GM12892 (cell line): ENCODE measurements at places on chromosomes 16 and 17.

GRCh38 chr17:410543-411401 is 58.2 kb upstream of the RPH3AL start:
- no peak for DNase-seq

DNA sequence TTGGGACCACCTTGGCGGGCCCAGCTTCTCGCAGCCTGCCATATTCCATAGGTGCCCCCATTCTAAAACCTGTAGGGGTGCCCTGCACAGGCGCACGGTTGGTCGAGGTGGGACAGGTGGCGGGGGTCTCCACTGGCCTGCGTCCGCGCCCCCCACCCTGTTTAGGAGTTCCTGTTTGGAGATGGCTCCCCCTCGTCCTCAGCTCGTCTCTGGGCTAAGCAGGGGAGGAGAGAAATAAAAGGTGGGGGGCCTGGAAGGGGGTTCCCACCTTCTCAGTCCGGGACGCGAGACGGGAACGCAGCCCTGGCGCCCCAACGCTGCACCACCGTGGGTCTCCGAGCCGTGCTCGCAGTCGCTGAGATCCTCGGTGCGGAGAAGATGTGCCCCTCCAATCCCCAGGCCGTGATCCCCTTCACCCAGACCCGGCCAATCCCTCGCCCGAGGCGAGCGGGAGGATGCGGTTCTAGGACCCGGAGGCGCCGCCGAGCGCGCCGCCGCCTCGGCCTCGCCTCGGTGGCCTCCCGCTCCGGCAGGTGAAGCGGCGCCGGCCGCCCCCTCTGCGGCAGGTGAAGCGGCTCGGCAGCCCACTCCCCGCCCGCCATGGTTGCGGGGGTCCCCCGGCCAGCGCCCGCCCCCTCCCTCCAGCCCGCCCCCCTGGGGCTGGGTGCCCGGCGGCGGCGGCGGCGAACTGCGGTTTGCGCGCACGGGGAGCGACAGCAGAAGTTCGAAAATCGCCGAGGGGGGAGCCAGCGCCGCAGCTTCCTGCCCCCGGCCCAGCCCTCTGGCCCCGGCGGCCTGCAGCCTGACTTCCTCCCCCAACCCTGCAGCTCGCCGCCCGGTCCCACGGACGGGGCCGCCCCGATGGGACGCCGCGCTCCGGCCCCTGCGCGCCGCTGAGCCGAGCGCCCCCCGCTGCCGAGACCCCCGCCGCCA is at the start of gene FMNL1:
Gene FMNL1, plus strand, starts transcription at position 805 of the 933 bp plus-strand sequence. CDS start 240 bp downstream, outside the sequence.
- DNase-seq: peak; percentile 63

DNA sequence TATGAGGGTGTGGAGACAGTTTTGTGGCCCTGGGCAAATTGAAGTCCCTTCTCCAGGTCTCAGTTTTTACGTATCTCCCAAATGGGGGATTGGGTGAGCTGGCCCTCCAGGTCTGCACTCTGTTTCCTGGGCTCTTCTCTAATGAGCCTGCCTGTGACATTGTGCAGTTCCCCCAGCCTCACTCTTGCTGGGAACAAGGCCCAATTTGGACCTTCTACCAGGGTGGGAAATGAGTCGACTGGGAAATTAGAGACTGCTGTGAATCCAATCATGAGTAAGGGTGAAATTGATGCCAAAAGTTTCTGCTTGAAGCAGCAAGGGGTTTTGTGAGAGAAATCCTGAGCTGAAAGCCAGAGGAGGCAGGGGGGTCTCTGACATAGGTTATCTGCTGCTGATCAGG is 71.5 kb upstream of the KSR1 start:
- no peak for DNase-seq

- DNase-seq: no peak
Observed at GRCh38 chr17:67557052-67557845, 160.5 kb upstream of the NOL11 start.

DNA sequence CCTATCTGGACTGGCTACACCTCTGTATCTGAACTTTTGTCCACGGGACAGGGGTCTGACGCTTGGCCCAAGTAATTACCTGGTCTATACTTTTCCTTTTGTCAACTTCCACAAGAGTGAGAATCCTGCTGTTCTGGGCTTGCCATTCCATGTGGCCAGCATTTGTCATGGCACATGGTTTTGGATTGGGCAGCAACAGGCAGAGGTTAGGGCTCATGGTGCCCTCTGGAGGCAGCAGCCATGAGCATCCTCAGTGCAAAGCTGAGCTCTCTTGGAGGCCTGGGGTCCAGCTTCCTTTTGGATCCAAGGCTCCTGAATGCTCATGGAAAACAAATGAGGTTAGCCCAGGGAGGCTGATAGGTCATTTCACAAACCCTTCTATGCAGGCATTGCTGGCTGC is 7.5 kb upstream of the EDC4 start:
- no peak for DNase-seq

DNA sequence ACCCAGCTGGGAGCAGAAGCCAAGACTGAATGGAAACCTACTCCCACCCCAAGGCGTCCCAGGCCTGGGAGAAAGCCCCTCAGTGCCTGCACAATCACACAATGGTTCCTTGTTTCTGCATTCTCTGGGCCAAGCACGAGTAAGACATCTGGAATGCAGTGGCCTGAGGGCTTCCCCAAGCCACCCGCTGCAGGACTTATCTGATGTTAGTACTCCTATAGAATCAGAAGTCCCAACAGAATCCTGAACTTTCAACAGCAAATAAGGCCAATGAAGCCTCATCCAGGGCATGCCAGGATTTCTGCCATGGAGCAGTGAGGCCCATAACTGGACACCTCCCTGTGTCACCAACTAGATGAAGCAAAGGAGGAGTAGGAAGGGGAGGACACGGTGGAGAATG is 28.6 kb downstream of the MYO18A start:
- DNase-seq: no peak

DNA sequence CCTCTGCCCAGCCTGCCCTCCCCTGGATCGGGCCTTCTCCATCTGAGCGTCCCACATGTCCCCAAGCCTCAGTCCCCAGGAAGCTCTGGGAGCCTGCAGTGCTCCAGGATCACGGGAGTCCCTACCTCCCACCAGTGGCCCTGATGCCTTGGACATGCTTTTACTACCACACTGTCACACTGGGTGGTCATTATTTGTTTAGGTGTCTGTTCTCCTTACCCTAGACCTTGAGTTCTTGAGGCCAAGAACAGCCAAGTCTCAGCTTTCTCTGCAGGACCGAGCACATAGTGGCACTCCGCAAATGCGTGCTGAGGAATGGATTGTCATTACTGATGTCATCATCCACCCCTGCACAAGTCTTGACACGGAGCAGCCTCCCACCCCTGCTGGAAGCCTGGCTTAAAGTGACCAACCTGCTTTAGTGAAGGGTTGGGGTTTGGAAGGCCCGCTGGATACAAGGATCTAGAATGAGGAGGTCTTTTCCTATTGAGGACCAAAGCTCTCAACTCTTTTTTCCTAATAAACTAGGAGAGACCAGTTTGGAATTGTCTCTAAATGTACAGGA is 132.9 kb upstream of the CRHR1 start:
- DNase-seq: no peak

GRCh38 chr17:36152639-36153120 is 23.8 kb downstream of the TBC1D3B start:
- DNase-seq: no peak

DNA sequence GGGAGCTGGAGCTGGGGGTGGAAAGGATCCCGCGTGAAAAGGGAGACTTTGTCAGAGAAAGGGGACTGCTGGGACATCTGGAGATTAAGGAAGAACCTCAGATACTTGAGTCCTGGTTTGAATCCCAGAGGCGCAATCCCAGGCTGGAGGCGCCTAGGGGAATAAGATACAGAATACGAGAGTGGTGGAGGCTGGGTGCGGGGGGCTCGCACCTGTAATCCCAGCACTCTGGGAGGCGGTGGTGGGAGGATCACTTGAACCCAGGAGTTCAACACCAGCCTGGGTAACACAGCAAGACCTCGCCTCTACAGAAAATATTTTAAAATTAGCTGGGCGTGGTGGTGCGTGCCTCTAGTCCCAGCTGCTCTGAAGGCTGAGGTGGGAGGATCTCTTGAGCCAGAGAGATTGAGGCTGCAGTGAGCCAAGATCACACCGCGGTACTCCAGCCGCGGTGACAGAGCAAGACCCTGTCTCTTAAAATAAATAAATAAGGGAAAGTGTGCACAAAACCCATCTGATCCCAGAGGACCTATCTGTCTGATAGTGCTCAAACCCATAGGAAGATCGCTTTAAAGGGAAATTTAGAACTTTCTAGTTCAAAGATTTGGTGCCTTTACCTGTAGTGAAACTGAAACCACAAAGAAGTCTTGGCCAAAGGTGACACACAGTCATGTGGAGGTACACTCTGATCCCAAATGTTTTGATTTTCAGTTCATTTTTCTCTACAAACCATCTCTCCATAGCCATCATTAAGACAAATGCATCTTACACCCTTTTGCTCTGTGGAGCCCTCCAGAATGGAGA is 617 bp upstream of the SCRN2 start:
- no peak for DNase-seq

DNA sequence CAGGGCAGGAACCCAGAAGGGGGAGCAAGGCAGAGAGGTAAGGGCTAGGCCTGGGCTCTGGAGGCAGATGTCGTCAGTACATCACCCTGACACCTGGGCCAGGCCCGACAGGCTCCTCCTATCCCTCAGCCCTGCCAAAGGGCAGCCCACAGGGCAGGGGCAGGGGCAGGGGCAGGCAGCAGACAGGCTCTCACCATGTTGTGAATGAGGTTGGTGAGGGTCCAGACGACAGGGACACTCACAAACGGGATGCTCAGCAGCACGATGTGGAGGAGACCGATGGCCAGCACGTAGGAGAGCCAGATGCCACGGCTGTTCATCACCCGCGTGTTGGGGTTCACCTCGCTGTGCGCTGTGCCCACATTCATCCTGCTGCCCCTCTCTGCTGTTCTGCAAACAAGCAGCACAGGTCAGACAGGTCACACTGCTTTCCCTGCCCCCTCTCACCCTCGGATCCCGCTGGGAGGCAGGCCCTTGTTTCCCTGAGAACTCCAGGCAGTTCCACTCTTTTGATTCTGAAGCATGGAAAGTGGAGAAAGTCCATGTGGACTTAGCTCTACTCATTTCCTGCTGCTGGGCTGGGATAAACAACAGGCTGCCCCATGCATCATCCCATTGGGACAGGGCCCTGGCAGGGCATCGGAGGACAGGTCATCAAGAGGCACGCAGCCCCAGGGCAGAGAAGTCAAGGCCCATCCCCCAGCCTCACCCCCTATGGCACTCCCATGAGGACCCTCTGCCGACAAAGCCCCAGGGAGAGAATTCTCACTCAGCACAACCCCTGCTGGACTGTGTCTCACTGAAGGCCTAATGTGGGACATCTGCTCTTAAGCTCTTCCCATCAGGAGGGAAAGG is 3.3 kb downstream of the ORMDL3 start:
- DNase-seq: no peak

DNA sequence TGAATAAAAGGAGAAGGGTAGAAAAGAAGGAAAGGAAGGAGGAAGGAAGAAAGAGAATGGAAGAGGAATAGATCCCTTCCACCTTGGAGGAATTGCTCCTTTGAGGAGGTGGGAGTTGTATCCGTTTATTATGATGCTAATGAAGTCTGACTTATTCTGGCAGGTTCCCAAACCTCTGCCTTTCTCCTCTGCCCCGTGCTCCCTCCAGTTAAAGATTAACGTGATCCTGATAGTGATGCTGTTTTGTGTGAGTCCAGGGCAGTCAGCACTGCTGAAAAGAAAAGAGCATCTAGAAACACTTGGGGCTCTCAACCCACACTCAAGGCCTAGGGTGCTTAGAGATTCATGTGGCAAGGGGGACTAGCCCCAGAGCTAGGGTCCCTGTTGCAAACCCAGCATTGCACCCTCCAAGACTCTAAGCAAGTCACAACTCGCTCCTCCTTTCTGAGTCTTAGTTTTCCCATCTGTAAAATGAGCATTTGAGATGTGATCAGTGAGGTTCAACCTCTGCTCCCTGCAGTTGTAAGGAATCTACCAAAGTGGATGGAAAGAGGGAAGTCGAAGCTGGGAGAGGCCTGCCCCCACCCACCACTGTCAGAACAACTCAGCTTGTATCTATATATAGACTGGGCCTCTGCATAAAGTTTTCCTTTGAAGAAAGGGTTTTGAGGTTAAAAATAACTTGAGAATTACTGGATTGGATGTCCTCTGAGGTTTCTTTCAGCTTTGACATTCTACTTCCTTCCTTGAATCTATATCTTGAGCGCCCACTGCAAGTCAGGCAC is 46.9 kb upstream of the TMEM132E start:
- DNase-seq: no peak

DNA sequence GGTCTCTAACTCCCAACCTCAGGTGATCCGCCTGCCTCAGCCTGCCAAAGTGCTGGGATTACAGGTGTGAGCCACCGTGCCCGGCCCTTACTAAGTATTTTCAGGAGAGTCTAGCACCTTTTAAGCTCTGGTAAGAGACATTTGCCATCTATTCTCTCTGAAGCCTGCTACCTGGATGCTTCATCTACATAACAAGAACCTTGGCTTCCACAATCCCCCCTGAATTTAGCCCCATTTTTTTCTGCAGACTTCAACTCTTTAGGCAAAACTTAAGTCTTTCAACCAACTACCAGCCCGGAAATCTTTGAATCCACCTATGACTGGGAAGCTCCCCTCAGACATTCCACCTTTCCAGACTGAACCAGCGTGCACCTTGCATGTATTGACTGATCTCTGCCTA is 14.0 kb upstream of the UBE2I start:
- no peak for DNase-seq

DNA sequence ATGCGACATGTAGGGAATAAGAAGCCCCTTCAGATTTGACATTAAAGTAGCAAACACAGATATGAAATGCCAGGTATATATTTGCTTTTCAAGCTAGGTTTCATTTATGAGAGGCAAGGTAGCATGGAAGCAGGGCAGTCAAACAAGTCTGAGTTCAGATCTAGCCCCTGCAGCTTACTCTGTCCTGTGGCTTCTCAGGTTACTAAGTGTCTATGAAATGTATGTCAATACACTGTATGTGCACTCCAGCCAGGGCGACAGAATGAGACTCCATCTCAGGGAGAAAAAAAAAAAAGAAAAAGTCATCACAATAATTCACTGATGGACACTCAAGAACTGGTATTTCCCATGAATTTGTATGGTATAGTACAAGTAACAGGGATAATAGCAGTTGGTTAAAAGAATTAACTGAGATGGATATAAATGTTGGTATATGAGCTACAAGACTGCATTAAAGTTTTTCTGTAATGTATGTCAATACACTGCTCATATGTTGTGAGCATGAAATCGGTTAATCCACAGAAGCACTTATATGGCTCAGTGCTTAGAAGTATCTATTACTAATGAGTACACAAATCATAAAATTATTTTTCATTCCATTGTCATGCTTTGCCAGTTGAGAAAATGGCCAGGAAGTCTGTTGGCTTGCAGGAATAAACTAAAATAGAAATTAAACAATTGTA is 2.9 kb upstream of the WSB1 start:
- no peak for DNase-seq

GRCh38 chr16:27476240-27476639 is 73.5 kb downstream of the GTF3C1 start:
- DNase-seq: no peak

- no peak for DNase-seq
Observed at GRCh38 chr17:44842748-44843147, 4.9 kb upstream of the HIGD1B start.
